ENCODE measurements at places on chromosomes 12 and 14. TPM values are rescaled to one million over a fixed set of nuclear protein-coding genes. Genes with fewer than 3 reads are reported as not detected.
A peak's percentile ranks its signal among the peaks of the same experiment; 100 is the strongest.

TMEM179 gene
- 1.5 TPM for total RNA-seq

SCFD1 gene
- 52.8 TPM for total RNA-seq

SBNO1 gene
- total RNA-seq: 20.2 TPM

GRCh38 chr12:39348941-39349626 lies 93.8 kb downstream of the KIF21A start:
- no peak for DNase-seq
- no peak overlapping the region for H3K27ac ChIP-seq
- no peaks in the 10 kb centered on the region for H3K27me3 ChIP-seq
- H3K4me3 ChIP-seq: no peak overlapping the region

GRCh38 chr12:118034429-118035189 lies 18.1 kb downstream of the RFC5 start:
- no peaks in the 10 kb centered on the region for H3K4me1 ChIP-seq
- no peak overlapping the region for H3K4me3 ChIP-seq
- H3K27me3 ChIP-seq: no peaks in the 10 kb centered on the region

DUSP16 gene
- total RNA-seq: 13.8 TPM

IL31 gene
- total RNA-seq: not detected

DNA sequence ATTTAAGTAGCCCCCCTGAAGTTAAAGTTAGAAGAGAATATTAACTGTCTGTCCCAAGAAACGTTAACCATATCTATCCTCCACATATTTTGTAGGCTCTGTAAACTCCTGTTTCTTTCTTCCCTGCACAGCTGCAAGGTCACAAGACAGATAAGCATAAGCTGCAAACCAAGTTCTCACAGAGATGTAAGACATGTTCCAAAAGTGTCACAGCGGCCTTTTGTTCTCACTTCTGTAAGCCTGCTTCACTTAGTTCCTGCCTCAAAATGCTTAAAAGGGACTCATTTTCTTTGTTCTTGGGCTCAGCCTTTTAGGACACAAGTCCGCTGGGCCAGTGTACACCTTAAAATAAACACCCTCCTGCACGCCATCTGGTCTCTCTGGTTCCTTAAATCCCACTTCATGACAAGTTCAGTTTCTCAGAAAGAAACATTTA lies 3.2 kb downstream of the RNASE1 start:
- H3K27me3 ChIP-seq: no peaks in the 10 kb centered on the region
- no peaks in the 10 kb centered on the region for H3K36me3 ChIP-seq
- H3K27ac ChIP-seq: peak overlapping the region; percentile 56
- H3K4me3 ChIP-seq: no peak overlapping the region
- DNase-seq: no peak

DNA sequence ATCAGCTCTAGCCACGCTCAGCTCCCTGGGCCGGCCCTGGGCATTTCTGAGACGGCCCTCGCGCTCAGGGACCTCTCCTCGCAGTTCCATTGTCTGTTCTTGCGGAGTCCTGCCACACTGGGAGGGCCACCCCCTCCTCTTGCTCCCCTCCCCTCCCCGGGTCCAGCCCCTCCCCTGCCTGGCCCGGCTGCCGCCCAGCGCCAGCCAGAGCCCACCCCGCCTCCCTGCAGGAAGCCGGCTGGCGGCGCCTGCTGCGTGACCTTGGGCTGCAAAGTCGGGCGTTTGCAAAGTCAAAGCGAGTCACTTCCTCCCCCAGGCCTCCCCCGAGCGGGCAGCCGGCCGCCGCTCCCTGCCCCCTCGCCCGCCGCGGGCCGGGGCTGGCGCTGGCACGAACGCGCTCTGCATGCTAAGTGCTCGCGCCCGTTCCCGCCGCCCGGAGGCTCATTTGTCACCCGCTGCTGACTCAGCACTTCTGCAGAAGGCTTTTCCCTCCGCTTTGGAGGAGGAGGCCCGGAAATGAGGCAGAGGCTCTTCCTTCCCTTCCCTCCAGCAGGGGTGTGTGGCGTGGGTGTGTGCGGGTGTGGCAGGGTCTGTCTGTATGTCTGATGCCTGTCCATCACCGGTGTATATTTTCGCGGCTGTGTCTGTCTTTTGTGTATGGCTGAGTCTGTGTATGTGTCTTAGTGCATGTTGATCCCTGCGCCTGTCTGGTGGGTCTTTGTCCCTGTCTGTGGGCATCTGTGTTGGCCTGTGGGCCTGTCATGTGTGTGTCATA lies 72.0 kb downstream of the IRF2BPL start:
- DNase-seq: peak; percentile 95
- H3K27me3 ChIP-seq: no peaks in the 10 kb centered on the region
- H3K4me3 ChIP-seq: peak overlapping the region; percentile 50
- H3K36me3 ChIP-seq: no peaks in the 10 kb centered on the region
- H3K4me1 ChIP-seq: peaks cover 81% of the 10 kb centered on the region

DNA sequence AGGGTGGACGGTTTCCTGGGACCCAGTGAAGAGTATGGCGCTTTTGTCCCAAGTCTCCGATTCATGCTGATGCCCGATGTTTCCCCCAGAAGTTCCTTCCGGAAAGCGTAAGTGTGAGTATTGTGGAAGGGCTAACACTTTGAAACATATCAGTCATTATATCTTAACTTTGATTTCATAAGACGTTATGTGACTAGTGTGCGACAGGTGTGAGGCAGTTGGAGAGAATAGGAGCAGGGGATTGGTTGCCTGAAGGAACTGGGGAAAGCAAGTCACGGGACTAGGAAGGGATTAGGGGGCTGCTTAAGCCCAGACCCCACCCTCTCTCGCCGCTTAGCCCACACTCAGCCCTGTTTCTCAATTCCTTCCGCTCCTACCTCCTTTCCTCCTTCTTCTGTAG lies 154.9 kb downstream of the CHST11 start:
- no peaks in the 10 kb centered on the region for H3K36me3 ChIP-seq
- H3K4me1 ChIP-seq: no peaks in the 10 kb centered on the region

DNA sequence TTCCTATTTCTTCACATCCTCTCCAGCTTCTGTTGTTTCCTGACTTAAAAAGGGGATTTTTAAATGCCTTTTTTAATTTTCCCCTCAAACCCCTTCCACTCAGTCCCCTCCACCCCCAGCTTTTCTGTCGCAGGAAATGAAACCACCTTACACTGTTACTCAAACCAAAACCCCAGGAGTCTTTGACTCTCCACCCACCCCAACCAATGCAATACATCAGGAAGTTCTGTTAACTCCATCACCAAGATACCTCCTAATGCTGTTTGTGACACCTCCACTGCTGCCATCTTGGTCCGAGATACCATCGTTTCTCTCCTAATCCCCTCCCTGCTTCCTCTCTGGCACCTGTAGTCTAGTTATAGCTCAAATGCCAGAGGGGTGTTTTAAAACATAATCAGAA lies 25.4 kb upstream of the CPM start:
- H3K27me3 ChIP-seq: no peaks in the 10 kb centered on the region
- H3K27ac ChIP-seq: no peak overlapping the region
- DNase-seq: no peak
- H3K4me3 ChIP-seq: no peak overlapping the region
- no peaks in the 10 kb centered on the region for H3K36me3 ChIP-seq
- H3K4me1 ChIP-seq: no peaks in the 10 kb centered on the region

KERA gene
- not detected for total RNA-seq

GRCh38 chr14:40009771-40010170 lies 577.5 kb upstream of the FBXO33 start:
- no peak overlapping the region for H3K27ac ChIP-seq
- DNase-seq: no peak
- H3K36me3 ChIP-seq: no peaks in the 10 kb centered on the region
- H3K4me3 ChIP-seq: no peak overlapping the region
- no peaks in the 10 kb centered on the region for H3K27me3 ChIP-seq

DNA sequence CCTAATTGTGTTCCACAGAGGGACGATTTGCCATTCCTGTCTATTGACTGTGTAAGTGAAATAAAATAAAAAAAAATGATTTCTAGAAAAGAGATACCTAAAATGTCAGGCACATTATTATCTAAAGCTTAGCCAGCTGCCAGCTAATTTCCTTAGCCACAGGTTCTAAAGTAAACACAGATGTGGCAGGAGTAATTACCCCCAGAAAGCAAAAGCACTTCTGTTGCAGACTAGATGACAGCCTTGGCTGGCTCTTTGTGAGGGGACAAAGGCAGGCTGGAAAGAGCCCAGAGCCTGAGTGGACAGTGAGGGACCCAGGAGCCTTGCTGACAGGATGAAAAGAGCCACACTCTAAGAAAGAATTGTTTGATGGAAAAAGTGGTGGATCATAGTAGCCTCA lies 418.1 kb downstream of the LRIG3 start:
- H3K4me1 ChIP-seq: no peaks in the 10 kb centered on the region
- H3K27ac ChIP-seq: no peak overlapping the region
- H3K4me3 ChIP-seq: no peak overlapping the region
- no peaks in the 10 kb centered on the region for H3K36me3 ChIP-seq

DNA sequence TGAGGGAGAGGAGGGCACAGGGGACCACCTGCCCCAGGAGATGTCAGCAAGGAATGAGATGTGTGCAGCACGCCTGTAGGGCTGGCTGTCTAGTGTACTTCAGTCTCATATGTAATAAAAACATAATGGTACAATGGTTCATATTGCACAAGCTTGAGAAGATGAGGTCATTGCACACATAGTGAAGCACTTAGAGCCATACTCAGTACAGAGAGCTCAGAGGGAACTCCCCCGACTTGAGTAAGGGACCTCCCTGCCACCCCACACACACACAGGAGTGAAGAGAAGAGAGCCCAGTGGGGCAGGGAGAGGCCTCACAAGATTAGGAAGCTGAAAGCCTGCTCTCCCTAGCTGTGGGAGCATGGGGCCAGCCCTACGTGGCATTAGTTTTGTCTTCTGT lies 61.5 kb downstream of the SLC6A12 start:
- DNase-seq: no peak
- H3K4me1 ChIP-seq: no peaks in the 10 kb centered on the region
- no peaks in the 10 kb centered on the region for H3K36me3 ChIP-seq
- H3K27ac ChIP-seq: no peak overlapping the region
- H3K27me3 ChIP-seq: peaks cover 8% of the 10 kb centered on the region

Data from sigmoid colon (tissue), 7 donors.